ENCODE measurements at places on chromosomes 7 and 10.

DNA sequence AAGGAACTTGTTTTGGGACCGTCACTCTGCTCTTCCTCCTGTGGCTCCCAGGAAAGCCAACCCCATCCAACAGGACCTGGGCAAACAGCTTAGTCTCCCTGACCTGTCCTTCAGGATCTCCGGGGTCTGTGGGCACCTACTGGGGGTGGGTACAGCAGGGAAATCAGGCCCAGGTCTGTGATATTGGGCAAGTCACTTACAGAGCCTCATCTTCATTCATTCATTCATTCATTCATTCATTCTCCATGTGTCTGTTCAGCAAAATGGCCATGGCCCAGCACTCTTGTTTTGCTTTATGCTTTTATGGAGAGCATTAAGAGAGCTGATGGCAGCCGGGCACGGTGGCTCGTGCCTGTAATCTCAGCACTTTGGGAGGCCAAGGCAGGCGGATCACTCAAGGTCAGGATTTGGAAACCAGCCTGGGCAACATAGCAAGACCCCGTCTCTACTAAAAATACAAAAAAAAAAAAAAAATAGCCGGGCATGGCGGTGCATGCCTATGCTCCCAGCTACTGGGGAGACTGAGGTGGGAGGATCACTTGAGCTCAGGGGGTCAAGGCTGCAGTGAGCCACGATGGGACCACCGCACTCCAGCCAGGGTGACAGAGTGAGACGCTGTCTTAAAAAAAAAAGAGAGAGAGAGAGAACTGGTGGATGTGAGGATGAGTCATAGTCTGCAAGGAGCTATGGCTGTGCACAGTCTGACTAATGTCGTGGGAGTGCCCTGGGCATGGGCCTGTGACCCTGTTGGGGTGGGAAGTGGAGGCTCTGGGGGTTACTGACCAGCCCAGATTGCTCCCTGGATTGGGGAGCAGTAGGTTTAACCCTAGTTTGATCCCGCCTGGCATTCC lies 54.3 kb downstream of the CLIP2 start:
- peak; percentile 35 for DNase-seq

DNA sequence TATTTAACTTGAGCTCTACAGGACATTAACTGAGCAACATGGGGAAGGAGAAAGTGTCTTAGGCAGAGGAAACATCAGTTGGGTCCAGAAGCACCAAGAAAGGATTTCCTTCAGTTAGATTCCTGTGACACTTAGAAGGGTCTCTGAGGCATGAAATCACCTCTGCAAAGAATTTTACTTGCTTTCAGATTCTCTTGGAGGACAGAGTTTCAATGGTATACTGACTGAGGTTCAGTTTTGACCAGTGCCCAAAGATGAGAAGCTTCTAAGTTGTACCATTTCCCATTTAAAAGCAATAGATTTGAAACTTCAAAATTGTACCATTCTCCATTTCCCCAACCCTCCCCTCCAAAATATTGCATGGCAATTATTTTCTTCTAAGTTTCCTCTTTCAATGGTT lies 102.4 kb downstream of the CHCHD3 start:
- DNase-seq = no peak

DNA sequence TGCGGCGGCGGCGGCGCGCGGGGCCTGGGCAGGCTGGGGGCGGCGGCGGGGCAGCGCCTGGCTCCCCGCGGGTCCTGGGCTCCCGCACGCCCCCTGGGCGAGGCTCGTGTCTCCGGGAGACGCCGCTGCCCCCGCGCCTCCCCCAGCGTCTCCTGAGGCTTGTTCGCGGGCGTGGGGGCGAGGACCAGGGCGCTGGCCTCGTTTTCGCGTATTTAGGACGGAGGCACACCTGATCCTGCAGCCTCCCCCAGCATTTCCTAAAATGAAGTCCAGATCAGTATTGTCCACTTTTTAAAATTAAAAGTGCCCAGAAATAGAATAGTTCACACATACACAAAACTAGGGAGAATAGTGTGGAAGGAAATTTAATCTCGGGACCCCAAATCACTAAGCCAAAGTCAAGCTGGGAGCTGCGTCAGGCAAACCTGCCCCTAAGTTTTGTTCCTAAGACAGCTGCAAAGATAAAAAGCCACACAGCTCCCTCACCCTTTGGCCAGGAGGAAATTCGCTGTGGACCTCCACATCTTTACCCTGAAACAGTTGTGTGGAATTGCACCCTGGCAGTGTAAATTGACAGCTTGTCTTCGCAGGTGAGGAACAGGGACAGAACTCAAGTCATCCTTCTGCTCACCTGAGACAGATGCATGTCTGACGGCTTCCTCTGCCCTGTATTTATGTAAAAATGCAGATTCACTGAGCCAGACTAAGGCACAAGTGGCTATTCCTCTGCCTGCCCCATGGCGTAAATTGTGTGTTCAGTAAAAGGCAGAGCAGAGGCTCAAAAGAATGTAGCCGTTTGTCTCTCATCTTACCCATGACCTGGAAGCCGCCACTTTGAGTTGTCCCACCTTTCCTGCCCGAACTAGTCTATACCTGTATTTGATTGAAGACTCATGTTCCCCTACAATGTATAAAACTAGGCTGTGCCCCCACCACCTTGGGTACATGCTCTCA lies 740 bp downstream of the GALNT11 start:
- no peak for DNase-seq

DNA sequence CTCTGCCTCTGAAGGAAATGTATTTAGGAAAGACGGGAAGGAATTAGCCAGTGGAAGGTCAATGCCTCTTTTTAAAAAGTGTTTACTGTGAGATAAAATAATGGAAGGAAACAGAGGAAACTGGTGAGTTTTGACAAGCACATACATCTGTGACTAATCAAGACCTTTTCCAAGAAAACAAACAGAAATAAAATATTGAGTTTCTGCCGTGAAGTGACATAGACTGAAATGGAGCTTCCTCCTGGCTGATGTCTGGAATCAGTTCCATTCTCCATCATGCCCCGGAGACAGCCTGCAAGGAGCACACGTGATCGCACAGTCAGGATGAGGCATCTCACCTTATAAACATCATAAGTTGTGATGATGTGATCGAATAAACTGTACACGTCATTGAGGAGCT lies 30.7 kb downstream of the TECTB start:
- no peak for DNase-seq

DNA sequence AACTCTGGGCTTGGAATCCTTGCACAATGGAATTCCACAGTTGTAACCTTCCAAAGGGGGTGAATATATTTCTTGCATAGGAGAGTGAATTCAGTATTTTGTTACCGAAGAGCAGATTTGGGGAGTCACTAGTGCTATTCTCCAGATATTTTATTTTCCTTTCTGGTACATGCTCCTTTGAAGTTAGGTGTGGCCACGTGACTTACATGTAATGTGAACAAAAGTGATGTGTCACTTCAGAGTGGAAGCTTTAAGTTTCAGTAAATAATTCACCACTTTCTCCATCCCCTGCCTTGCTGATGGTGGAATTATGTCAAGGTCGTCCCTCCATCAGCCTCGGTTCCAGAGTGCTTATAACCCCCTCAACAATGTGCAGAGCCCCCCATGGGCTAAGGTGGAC lies 25.3 kb downstream of the ASNS start:
- DNase-seq = no peak

Measured in HS-27A (cell line).